Nucleus accumbens (tissue), 56 donors: ENCODE measurements at places on chromosomes 6 and 20.

DNA sequence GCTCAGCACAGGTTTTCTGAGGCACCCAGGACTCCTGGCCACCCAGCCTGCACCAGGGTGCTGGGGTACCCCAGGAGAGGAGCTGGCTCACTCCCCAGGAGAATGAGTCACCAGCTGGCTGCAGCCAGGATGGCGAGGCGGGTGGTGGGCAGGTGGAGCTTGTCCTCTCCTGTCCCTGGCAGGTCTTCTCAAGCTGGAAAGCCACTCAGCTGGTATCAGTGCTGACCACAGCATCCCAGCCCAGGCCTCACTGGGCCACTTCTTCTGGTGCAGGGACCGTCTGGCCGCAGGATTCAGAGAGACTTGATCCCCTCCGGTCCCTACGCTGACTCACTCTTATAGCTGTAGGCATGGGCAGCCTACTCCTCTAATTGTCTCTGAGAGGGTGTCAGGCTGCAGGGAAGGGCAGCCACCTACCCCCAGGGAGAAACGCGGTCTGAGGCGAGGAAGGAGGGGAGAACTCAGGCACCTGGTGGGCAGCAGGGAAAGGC is 22.2 kb downstream of the TFEB start:
- DNase-seq = peak; percentile 61

GRCh38 chr6:35400901-35401311 is 51.2 kb upstream of the FANCE start:
- DNase-seq = no peak

DNA sequence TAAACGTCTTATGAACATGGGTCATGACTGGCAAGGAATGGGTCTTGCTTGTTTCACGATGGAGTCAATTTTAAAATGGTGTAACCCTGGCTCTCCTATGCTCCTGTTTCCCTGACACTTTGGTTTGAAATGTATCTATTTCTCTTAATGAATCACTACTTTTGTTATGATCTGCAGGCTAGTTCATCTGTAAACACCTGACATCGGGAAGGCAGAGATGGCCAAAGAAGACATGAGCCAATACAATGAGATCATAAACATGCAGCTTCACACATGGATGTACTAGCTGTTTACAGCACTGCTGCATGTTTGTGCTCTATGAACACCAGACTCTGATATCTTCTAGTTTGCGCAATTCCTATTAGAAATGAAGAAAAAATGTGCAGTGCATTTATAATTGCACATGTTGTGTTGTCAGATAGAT is 11.0 kb upstream of the RAD21L1 start:
- DNase-seq = no peak

GRCh38 chr20:58127701-58128111 is 100.7 kb downstream of the ANKRD60 start:
- DNase-seq = no peak

DNA sequence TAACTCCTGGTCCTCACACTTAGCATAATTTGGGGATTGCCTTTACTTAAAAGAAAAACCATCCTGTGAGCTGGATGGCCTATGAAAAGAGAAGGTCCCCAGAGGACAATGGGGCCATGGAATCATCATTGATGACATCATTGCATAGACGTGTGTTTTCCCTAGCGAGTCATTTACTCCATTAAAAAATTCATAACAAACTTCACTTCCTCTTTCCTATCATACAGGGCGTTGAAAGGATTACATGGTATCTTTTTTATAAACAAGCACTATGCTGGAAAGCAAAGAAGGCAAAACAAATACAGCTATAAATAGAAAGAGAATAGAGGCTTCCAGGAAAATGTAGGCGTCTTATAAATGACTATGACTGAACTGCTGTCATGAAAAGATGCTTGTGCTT is 11.3 kb upstream of the COL12A1 start:
- DNase-seq = no peak
